ENCODE measurements at places on chromosomes 5 and 9.

GRCh38 chr5:171080186-171080938 lies 218.5 kb downstream of the RANBP17 start:
- no peak for DNase-seq

- no peak for DNase-seq
These were observed 69.3 kb upstream of the TMEM252 start for GRCh38 chr9:68609901-68610415.

- DNase-seq = no peak
These were observed 91.3 kb downstream of the PRRT1B start for GRCh38 chr9:131636593-131636992.

DNA sequence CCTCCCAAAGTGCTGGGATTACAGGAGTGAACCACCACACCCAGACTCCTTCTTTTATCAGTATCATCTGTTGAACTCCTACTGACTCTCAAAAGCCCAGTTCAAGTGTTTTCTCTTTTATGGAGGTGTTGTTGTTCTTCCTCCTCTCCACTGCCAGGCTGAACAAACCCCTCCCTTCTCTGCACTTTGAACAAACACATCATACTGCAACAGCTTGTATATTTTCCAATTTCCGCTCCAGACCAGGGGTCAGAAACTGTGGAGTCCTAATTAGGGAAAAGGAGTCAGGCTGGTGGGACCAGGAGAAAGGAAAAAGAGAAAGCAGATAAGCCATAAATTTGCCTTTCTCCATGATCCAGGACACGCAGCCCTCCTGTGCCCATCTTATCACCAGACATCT lies 148.1 kb upstream of the HMHB1 start:
- DNase-seq = no peak
